ENCODE measurements at places on chromosomes 13 and 19. TPM values are rescaled to one million over a fixed set of nuclear protein-coding genes. Genes with fewer than 3 reads are reported as not detected.

ADGRE2 gene
- total RNA-seq: 1.3 TPM

LRRC8E gene
- total RNA-seq: not detected

ZNF709 gene
- 0.26 TPM for total RNA-seq

MBD3L2 gene
- total RNA-seq: not detected

CCDC70 gene
- total RNA-seq: not detected

YIPF2 gene
- 29.5 TPM for total RNA-seq

JUND gene
- 431 TPM for total RNA-seq

OBI1 gene
- 20.0 TPM for total RNA-seq

BRSK1 gene
- 8.4 TPM for total RNA-seq

CYP2F1 gene
- not detected for total RNA-seq

TTC9B gene
- total RNA-seq: not detected

KCNRG gene
- 0.34 TPM for total RNA-seq

DIS3 gene
- total RNA-seq: 55.4 TPM

All from activated T-helper 1 cell treated with anti-CD3 and anti-CD28 coated beads, Interleukin-12 subunit alpha, Interleukin-12 subunit beta, Interleukin-2, Interleukin-4 antibody, amounts not matched to agents 30 ng/mL and 10 ng/mL and 1 ng/mL, durations not matched to agents 14 hours and 24 hours and 36 hours (primary cell).